Left lung (tissue), 14 donors: ENCODE measurements at places on chromosomes 3 and 15.
A peak's percentile ranks its signal among the peaks of the same experiment; 100 is the strongest.

DNA sequence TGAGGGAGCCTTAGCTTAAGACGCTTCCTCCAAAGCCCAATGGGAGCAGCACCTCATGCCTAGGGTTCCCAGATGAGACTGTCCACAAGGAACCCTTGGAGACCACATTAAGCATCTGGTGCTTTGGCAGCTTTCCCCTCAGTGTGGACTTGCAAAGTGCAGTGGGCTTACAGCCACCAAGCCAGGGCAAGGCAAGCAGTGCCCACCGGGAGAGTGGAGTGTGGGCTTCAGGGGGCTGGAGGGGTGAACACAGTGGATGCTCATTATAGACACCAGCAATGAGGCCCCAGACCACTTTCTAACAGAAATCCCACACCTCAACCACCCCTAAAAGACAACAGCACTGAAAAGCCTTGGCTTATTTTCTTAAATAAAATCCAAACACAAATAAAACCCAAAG is 9.1 kb upstream of the MUSTN1 start:
- no peak for DNase-seq

GRCh38 chr3:31322460-31322859 is 210.3 kb upstream of the STT3B start:
- no peak for DNase-seq

DNA sequence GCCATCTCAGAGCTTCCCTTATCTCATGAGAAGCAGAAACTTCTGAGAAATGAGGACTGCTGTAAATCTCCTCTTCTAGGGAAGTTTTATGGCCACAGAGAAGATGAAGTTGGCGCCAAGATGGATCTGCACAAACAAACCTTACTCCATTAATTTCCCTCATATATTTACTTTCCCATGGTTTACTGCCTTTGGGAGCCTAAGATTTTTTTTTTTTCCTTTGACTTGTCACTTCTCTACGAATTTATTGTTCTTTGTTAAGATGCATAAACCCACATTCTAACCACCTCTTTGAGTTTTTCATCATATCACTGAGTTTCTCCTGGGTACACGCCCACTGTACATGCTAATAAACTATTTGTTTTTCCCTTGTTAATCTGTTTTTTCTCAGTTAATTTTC is 21.5 kb upstream of the NPTN start:
- DNase-seq: no peak

GRCh38 chr3:45992821-45993221 is 2.8 kb downstream of the FYCO1 start:
- DNase-seq: no peak

GRCh38 chr3:5579946-5580345 is 392.4 kb downstream of the EDEM1 start:
- no peak for DNase-seq

DNA sequence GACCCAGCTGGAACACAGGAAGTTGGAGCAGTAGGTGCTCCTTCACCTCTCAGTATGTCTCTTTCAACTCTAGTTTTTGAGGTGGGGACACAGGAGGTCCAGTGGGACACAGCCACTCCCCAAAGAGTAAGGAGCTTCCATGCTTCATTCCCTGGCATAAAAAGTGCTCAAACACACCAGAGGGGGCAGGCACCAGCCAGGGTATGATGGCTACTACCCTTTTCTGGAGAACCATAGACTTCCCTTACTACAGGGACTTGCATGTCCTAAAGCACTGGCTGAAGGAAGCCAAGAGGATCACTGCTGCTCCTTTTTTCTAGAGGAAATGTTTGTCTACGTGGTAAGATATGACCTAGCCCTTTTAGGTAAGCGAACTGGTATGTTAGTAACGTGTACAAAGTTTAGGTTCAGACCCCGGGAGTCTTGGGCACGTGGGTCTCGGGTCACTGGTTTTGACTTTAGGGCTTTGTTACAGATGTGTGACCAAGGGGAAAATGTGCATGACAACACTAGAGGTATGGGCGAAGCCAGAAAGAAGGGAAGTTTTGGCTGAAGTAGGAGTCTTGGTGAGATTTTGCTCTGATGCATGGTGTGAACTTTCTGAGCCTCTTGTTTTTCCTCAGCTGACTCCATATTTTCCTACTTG is 11.9 kb downstream of the IL17RB start:
- no peak for DNase-seq

GRCh38 chr15:67413770-67414390 is 107.1 kb upstream of the C15orf61 start:
- DNase-seq: no peak

GRCh38 chr3:56251343-56251945 is 216.8 kb downstream of the ERC2 start:
- DNase-seq: no peak

GRCh38 chr3:119322021-119322834 is 28.0 kb downstream of the ARHGAP31 start:
- no peak for DNase-seq

DNA sequence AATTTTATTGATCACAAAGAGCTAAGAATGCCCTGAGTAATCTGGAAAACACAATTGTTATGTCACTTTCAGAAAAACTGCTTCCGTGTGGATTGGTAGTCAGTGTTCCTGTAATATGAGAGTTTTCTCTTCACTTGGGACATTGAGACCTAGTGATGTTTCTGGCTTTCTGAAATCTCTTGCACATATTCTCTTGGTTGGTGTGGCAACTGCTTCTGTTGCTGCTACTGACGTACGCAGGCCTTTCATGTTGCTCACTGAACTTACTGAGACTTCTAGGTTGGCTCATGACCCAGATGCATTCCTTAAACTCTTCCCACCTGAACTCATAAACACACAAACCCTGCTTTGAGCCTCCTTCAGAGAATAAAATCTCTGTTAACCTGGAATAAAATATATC is 175.0 kb upstream of the PFN2 start:
- no peak for DNase-seq

GRCh38 chr3:184234224-184234623 is 4.8 kb downstream of the VWA5B2 start:
- no peak for DNase-seq

DNA sequence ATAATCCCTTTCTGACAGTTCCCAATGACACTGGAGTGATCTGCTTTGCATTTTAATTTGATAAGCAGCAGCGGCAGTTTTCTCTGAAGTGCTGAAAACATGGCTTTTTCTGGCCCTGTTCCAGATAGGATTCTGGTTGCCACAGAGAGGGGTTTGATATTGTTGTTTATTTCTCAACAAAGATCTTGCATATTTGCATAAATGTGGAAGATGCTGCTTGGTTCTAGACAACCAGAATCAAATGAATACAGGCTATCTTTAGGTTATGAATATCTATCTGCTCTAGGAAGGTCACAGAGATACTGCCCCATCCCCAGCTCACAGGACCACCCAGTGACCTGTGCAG is 137.1 kb downstream of the ZNF609 start:
- peak; percentile 31 for DNase-seq

- no peak for DNase-seq
Measured at GRCh38 chr15:32849769-32850668, 132.2 kb downstream of the GREM1 start.

GRCh38 chr15:29693225-29693624 is 129.0 kb downstream of the TJP1 start:
- DNase-seq: no peak

DNA sequence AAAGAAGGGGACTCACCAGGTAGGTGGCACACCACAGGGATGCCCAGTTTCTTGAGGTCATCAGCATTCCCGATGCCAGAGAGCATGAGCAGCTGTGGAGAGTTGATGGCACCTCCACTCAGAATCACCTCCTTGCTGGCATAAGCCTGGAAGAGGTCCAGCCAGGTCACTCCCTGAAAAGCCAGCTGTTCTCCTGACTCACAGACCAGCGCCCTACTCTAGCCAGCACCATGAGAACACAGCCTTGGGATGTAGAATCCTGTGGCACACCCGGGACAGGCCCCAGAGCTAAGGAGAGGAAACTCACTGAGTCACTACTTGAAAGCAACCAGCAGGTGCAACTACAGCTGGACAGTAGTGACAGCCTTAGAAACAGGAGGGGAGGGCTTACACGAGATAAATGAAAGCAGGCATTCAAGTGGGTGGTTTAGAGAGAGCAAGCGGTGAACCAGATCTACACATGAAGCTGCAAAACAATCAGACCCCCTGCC is 24.5 kb downstream of the CHDH start:
- DNase-seq: no peak

- DNase-seq: no peak
Measured at GRCh38 chr3:126490619-126491018, 14.9 kb upstream of the ZXDC start.

DNA sequence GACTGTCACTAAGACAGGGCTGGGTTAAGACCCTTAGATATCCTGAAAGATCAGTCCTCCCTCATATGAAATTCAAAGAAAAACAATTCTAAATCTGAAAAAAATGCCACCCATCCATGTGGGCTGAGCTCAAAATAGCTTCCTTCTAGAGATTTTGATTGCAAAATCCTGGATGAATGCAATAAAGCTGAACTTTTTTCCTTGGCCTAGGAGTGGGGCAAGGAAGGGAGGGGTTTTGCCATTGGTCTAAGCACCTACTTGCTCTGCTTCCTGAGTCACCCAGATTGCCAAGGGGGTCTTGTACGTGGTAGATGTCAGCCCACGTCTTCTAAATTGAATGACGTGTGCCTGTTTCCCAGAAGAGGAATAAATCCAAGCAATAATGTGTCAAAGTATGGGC is 15.3 kb upstream of the SMAD3 start:
- DNase-seq: no peak

- peak; percentile 46 for DNase-seq
Measured at GRCh38 chr15:81106560-81106959, 27.5 kb upstream of the CFAP161 start.

DNA sequence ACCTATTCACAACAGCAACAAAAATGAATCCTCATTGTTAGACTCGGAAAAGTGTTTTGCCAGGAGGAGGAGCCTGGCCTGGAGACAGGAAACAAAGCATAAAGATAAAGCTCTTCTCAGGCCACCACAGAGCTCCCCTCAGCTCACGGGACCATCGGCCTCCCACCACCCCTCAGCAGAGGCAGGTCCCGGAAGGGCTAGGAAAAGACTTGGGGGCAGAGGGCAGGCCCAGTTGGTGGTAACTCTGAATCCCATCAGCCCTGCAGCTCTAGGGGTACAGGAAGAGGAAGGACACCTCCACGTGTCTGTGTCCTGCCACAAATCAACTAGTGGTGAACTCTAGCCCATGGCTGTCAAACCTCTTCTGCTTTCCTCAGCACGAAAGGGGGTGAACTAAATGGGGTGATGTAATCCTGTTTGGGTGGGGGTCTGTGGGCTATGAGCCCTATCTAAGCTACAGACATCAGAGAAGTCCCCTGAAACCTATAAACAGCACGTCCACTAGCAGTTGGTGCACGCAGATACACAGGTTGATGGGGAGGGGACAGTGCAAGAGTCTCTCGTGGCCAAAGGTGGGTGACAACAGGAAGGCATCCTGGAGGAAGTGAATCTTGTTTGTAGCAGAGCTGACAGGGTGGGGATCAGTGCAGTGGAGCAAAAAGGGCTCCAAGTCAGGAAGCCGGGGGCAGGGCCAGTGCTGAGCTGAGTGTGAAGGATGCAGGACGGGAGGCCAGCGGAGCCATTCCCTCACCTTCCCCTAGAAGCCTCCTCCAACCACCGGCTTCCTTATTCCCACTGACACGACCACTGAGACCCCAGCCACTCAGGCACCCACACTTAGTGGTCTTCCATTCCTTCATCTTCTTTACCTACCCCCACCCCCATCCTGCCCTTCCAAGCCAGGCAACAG is 111.1 kb upstream of the HACD2 start:
- no peak for DNase-seq

GRCh38 chr15:89406218-89406939 is 71.8 kb upstream of the POLG start:
- DNase-seq: no peak

- no peak for DNase-seq
Measured at GRCh38 chr3:8871306-8871705, 92.0 kb downstream of the RAD18 start.

- no peak for DNase-seq
Measured at GRCh38 chr3:24128199-24129005, 183.3 kb downstream of the NR1D2 start.

DNA sequence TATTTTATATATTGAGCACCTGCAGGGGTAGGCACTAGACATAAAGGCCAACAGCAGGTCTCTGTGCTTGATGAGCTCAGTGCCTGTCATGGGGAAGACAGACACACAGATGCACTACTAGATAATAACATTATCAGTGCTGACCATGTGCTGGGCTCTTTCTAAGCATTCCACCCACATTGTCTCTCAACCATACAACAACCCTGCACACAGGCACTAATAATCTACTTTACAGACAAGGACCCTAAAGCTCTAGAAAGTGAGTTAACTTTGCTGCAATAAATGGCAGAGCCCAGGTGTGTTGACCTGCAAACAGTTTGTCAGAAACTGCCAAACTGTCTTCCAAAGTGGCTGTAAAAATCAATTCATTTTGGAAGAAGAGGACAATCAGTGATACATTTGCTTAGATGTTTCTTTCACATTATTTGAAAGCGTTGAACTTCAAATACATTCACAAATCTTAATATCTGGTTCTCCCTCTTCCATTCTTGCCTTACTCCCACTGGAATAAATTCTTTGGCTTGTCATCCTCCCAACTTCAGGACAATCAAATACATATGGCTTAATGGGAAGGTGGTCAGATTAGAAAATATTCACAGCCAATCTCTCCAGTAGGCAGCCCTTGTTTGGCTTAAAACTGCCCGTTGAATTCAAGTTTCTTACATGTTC is 11.0 kb upstream of the PP2D1 start:
- DNase-seq: no peak

- no peak for DNase-seq
Measured at GRCh38 chr15:88613074-88613944, 7.8 kb upstream of the AEN start.

DNA sequence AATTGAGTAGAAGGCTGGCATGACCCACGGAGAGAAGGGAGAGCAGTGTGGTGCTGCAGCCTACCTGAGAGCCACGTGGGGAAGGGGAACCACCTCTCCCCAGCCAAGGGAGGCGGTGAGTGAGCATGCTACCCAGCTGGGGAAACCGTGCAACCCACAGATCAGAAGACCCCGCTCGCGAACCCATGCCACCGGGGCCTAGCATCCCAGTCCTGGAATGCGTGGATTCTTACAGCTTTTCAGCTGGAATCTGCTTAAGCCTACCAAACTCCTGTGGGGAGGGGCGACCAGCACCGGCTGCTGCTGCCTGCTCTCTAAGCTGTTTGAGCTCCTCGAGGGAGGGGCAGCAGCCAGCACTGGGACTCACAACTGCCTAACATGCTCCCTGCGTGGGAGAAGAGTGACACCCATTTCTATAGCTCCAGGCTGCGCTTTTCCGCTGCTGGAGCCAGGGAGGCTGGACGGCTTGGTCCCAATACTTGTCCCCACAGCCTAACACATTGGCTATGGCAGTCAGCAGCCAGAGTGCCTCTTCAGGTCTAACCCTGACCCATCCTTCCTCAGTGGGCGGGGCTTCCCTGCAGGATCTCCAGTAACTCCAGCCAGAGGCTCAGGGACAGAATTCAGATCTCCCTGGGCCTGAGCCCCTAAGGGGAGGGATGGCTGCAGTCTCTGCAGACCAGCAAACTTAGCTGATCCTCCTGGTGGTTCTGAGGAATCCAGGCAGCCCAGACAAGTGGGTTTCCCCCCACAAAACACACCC is 20.0 kb upstream of the TEX55 start:
- no peak for DNase-seq
